ENCODE measurements at places on chromosomes 12 and 14. TPM values are rescaled to one million over a fixed set of nuclear protein-coding genes. Genes with fewer than 3 reads are reported as not detected.

GRCh38 chr14:63800651-63801375 lies 52.0 kb upstream of the SYNE2 start:
- no peak for DNase-seq

GRCh38 chr14:58629281-58629680 lies 8.5 kb upstream of the DACT1 start:
- no peak for DNase-seq

- no peak for DNase-seq
Measured at GRCh38 chr12:81610955-81611889, 147.9 kb downstream of the PPFIA2 start.

DNA sequence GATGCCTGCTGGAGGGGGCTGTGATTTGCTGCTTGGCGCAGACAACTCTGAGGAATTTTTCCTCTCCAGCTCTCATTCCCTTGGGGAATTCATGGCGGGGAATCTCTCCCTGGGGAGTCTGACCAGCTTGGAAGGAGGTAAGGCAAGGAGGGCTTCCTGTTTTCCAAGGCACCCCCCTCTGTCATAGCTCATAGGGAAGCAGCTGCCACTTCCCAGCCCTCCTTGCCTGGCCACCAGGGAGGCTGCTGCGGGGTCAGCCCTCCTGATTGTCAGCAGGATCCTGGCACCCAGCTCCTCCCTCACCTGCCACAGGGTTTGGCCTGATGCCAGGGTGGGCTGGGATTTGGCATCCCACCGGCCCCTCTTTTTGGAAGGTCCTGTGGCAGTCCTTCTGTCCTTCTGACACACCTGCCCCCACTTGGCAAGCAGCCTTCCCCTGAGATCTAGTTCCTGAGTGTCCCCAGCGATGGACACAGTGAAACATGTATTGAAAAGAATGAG lies 74.9 kb downstream of the TSPAN9 start:
- no peak for DNase-seq

- no peak for DNase-seq
Measured at GRCh38 chr12:88366101-88366500, 214.2 kb downstream of the KITLG start.

C12orf43 gene
- total RNA-seq: 22.9 TPM

GRCh38 chr14:54803396-54803795 lies 99.2 kb downstream of the GCH1 start:
- DNase-seq: no peak

- no peak for DNase-seq
Measured at GRCh38 chr12:1657688-1658087, 28.7 kb downstream of the WNT5B start.

- DNase-seq: no peak
Measured at GRCh38 chr14:103705118-103705503, 10.1 kb downstream of the XRCC3 start.

GRCh38 chr12:5499566-5500330 lies 67.8 kb downstream of the NTF3 start:
- no peak for DNase-seq

PPP2R5C gene
- total RNA-seq: 63.5 TPM

DNA sequence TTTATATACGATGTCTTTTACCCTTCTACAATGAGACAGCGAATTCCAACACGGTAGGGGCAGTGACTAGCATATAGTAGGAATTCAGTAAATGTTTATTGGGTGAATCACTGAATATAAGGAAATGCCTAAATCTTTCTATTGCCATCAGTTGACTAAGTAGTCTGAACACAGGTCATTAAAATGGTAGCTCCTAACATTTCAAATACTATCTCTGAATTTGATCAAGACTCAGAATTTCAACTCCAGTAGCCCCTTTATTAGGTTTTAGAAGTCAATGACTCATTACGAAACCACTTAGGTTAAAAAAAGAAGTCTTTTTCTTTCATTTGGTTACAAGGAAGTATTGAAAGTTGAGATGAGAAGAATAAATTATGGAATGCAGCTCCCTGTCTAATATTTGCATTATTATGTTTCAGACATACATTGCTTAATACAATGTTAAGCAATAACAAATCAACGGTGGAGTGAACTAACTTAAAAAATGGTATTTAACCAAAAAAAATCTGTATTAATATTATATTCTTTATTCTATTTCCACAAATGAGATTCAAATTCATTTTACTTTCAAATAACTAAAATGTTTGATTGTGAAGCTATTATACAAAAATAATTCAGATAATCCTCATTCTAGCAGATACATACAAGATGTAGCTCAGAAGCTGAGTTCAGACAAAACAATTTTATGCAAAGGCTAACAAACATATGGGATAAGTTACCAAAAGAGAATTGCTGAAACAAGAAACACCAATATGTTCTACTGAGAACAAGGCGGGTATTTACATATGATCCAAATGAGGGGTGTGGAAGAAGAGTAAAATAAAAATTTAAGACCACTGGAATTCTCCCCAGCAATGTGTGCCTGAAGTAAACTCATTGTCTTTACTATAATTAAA lies 302.7 kb downstream of the CEP128 start:
- DNase-seq: no peak

- no peak for DNase-seq
Measured at GRCh38 chr12:5567016-5567725, 135.3 kb downstream of the NTF3 start.

DNA sequence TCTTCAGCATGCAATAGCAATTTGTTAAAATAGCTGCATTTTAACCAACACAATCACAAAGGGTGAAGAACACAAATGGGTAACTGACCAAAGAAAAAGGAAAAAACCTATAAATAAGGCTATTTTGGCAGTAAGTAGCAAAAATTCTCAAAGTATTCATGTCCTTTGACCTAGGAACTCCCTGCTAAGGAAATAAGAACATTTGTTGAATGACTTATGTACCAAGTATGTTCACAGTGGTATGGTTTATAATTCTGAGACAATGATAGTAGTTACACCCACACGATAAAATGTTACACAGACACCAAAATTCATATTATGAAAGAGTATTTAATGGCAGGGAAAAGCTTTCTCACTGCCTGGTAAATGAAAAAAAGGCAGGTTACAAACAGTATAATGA lies 16.9 kb downstream of the CCDC88C start:
- no peak for DNase-seq

SMIM41 gene
- not detected for total RNA-seq

GRCh38 chr14:101113835-101114725 lies 210.6 kb upstream of the RTL1 start:
- no peak for DNase-seq

GRCh38 chr14:52244997-52245396 lies 22.5 kb upstream of the PTGDR start:
- DNase-seq: no peak

DNA sequence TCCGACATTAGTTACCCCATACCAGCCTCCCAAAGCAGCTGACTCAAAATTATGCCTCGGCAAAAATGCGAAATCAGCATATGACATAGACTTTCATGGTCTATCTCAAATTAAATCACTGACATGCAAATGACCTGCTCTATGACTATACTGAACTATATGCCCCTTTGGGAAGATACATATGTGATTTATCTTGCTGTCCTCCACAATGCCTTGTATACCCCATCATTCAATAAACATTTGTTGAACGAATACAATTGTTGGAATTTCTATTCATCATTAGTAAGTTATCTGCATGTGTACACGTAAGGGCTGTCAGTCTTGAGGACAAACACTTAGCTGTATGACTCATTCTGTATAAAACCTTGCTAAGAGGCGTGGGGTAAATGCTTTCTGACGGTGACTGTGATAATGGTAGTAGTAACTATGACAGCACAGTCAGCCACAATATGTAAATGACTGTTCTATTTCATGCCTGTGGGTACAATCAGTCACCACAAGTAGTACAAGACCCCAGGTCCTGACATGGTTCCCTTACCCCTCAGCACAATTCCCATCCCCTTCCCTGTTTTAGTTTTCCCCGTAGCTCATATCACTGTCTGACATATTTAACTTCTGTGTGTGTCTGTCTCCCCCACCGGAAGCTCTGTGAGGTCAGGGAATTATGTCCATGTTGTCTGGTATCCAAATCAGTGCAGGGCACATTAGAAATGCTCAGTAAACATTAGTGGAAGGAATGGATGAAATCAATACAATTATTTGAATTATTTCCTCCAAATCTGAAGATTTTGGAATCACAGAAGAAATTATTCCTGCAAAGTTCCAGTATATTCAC lies 42.8 kb downstream of the STXBP6 start:
- peak; percentile 71 for DNase-seq

GRCh38 chr12:47775100-47775911 lies 2.3 kb downstream of the SLC48A1 start:
- no peak for DNase-seq

GLI1 gene
- 0.51 TPM for total RNA-seq
